ENCODE measurements at places on chromosomes 12 and 14.

DNA sequence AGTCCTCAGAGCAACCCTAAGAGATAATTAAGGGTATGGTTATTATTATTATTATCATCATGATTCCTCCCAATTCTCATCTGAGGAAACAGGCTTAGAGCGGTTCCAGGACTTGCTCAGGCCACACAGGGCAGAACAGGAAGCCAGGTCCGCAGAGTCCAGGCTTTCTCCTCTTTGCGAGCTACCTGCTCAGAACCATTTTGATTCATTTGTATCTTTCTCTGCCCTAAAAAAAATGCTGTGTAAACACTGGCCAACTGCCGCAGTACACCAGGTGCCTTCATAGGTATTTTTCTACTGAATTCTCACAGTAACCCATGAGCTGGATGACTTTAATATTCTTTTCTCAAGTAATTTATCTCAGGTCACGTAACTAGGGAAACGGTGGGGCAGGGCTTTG, 45.3 kb downstream of the ST8SIA1 start:
- no peak for DNase-seq

GRCh38 chr12:103745962-103746361, 95.1 kb downstream of the NT5DC3 start:
- no peak for DNase-seq

GRCh38 chr12:60144395-60144794, 548.6 kb downstream of the SLC16A7 start:
- no peak for DNase-seq

DNA sequence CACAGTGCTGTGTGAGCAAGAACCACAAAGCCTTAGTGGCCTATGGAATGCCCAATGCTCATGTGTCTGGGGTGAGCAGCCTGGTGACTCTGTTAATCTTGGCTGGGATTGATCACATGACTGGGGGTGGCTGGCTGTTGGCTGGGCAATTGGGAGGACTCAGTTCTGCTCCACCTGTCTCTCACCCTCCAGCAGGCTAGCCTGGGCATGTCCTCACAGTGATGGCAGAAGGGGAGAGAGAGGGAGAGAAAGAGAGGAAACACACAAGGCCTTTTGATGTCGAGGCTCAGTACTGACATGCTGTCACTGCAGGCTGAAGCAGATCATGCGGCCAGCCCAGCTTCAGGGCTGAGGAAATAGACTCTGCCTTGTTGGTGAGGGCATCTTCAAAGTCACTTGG, 136.8 kb downstream of the TBX5 start:
- no peak for DNase-seq

DNA sequence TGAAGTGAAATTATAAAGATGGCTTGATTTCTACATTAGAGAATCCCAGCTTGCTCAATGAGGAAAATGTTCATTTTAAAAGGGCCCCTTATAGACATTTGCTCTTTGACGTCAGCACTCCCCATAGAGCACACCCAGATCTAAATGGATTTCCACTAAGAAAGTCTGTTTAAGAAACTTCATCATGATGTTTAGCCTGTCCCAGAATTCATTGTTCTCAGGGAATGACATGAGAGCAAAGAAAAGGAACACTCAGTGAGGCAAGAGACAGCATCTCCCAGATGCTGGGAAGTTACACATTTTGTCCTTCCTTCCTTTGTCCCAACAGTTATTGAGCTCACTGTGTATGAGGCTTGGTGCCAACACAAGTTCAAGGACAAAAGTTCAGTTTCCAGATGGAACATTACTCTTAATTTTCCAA, 4.9 kb downstream of the PHLDA1 start:
- DNase-seq = no peak

- DNase-seq = no peak
Observed at GRCh38 chr12:57575771-57576612, 15.0 kb upstream of the PIP4K2C start.

DNA sequence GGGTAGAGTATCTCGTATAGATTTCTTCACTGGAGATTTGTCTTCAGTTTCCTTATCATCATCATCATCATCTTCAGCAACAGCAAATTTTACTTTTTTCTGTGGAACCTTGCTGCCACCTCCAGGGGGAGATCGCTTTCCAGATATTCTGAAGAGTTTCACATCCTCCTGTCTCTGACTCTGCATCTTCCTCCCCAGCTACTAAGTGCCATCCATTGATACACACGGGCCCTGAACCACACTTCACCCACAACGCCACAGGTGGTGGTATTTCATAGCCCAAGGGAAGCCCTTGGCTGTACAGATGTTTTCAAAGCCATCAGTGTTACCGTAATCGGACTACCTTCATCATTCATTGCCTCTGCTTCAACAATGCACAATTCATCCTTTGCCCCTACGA, 82.2 kb downstream of the PPP2R5C start:
- DNase-seq = no peak

- no peak for DNase-seq
Observed at GRCh38 chr12:71174825-71175224, 17.0 kb upstream of the TSPAN8 start.

GRCh38 chr12:90100579-90100978, 391.9 kb upstream of the ATP2B1 start:
- DNase-seq = no peak

DNA sequence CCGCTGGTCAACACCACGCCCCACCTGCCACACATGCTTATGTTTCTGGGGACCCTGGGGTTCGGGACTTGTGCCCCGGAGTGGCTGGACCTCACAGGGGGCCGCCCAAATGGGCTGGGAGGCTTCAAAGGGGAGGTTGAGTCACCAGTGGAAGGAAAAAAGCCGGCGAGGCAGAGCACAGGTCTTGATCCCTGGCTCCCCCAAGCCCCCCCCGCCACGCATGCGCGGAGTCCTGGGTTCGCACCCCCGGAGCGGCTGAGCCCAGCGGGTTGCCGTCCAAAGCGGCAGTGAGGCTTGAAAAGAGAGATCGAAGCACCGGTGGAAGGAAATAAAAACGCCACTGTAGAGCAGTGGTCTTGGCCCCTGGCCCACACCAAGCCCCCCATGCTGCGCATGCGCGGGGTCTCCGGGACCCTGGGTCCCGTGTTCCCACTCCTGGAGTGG, 313.5 kb downstream of the ALG10 start:
- no peak for DNase-seq

DNA sequence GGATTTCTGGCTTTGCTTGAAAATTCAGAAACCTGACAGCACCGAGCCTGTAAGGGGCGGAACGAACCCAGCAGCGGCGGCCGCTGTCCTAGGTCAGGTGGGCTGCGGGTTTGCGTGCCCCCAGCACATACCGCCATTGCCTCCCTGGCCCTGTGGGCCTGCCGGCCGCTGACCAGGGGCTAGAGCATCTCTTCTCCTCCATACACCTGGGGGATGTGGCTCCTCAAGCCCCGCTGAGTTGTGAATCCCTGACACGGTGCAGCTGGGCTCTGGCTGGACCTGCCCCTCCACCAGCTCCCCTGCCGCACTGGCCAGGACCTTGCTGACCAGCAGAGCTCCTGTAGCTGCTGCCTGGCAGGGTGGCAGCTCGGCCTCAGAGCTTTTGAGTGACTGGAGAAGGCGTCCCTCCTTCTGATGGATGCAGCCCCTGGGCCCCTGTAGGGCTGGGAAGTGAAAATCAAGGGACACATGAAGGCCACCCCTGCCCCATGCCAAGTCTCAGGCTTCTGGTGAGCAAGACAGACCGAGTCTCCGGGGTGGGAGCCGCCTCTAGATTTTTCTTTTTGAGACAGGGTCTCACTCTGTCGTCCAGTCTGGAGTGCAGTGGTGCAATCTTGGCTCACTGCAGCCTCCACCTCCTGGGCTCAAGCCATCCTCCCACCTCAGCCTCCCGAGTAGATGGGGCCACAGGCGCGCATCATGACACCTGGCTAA, 184.9 kb upstream of the SFSWAP start:
- no peak for DNase-seq
